ENCODE measurements at places on chromosomes 4 and X.

GRCh38 chr4:13378973-13379759 is 105.0 kb downstream of the RAB28 start:
- DNase-seq, result no peak

DNA sequence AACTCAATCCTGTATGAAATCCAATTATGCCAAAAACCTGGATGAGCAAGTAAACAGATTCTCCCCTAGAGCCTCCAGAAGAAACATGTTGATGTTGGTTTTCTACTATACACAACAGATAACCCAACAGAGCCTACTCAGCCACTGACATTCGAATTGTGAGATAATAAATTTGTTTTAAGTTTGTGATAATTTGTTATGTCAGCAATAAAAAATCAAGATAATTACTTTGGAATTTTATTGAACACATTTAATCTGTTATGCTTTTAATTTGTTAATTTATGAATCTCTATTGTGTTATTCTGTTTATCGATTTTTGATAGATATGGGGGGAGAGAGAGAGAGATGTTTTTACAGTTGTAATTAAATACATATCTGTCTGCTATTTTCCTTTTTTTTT is 1016.1 kb upstream of the PCDH7 start:
- DNase-seq, result no peak

DNA sequence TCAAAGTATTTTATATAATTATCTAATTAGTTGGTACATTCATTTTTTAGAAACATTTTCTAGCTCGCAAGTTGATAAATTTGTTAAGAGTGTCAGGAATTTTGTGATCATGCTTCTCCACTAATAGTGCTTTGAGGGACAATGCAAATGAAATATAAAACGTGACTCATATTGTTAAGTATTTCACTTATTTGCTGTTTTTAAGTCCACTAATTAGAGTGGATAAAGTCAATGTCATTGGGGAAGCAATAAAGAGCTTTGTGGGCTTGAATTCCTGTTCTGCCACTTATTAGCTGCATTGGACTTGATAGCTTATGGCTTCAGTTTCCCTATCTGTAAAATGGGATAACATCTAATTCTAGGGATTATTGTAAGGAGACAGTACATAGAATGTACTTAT is 26.5 kb upstream of the ANAPC4 start:
- DNase-seq, result no peak

GRCh38 chr4:118746251-118746919 is 61.2 kb downstream of the METTL14 start:
- DNase-seq, result no peak

DNA sequence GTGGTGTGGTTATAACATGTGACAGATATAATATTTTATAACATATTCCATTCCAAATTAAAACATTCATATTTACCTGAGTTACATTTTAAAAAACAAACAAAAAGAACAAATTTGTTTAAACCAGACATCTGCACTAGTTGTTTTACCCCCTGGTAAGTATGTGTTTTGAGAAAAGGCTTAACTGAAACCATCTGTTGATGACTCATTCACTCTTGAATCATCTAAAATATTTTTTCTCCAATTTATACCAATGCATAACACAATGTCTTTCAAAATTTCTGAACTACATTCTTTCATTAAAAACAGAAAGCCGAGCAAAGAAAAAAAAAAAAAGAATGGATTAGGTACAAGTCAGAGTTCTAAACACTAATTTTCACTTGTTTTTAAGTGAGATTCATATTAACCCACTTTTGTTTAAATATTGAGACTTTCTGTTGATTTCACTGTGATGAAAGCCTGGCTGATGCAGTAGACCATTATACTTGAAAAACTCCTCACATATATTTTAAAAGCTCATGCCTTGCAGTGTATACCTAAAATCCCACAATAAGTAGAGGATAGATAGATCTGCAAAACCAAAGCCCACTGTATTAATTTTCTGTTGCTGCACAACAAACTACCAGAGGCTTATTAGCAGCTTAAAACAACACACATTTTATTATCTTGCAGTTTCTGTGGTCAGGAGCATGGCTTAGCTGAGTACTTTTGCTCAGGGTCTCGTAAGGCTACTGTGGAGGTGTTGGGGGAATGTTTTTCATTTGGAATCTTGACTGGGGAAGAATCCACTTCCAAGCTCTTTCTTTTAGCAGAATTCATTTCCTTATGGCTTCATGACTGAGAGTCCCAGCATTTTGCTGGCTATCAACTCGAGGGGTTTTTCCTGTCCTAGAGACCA is 221.5 kb downstream of the PCDH18 start:
- DNase-seq, result no peak

- no peak for DNase-seq
Observed at GRCh38 chr4:40355131-40355530, 20.0 kb downstream of the CHRNA9 start.

DNA sequence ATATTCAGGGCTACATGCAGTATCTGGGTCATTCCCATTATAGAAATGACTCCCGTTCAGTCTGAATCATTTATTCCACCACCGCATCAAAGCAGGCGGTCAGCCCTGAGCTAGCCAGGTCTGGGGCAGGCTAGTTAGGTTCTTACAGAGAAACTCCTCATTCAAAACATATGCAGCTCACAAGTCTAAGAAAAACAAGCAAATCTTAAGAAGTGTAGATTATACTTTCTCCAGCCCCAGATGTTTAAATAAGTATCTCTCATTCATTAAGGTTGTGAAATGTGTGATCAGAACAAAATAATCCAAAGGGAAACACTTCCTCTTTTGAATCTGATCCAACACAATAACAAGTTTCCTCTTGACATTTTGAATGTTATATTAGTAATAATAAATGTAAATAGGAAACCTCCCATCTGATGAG is 441.9 kb downstream of the INPP4B start:
- no peak for DNase-seq

- DNase-seq, result no peak
Observed at GRCh38 chr4:128635141-128635954, 174.2 kb upstream of the JADE1 start.

- DNase-seq, result no peak
Observed at GRCh38 chrX:10470009-10470408, 150.4 kb downstream of the MID1 start.

DNA sequence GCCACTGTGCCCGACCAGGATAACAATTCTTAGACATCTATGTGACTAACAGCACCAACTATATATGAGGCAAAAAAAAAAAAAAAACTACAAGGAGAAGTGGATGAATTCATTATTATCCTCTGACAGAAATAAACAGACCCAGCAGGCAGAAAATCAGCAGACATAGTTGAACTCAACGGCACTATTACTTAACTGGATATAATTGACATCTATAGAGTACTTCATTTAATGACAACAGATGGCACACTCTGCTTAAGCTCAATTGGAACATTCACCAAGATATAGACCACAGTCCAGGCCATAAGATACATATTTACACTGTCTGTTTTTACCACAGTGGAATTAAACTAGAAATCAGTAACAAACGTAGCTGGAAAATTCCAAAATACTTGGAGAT is 13.3 kb downstream of the CLDN22 start:
- DNase-seq, result no peak

- DNase-seq, result no peak
Observed at GRCh38 chr4:76666944-76667532, 230.9 kb downstream of the SOWAHB start.

DNA sequence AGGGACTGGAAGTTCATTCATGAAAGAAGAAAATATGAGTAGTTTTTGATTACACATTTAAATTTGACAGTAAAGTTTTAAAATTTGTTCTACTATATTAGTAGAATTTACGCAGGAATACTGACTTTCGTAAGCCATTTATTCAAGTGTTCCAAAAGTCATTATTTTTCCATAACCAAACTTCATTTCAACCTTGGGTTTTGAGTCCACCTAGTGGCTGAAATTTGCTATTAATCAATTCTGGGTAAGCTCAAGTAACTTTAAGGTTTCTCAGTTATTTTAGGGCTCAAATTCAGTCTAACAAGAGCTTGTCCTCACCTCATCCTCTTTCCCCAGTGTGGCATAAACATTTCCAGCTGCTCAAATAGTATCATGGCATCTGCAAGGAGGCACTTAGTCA is 175.4 kb downstream of the SH3BGRL start:
- no peak for DNase-seq

GRCh38 chr4:87688316-87688715 is 38.2 kb downstream of the DMP1 start:
- no peak for DNase-seq

- no peak for DNase-seq
Observed at GRCh38 chr4:105644257-105644656, 64.2 kb downstream of the INTS12 start.

DNA sequence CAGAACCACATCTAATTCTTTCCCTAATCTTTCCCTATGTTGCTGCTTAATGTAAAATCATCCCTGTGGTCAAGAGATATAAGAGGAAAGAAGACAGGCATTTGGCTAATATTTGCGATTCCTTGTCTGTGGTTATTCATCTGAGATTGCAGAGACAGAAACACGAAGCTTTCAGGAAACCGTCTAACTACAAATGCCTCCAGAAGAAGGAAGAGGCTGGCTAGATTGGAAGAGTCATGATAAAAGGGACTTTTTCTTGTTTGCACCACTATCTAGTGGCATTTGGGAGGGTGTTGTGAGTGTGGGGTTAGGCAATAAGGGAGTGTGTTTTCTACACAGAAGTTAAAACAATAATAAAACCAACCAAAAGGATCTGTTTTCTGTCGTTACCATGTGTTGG is 43.9 kb downstream of the TMEM154 start:
- no peak for DNase-seq

DNA sequence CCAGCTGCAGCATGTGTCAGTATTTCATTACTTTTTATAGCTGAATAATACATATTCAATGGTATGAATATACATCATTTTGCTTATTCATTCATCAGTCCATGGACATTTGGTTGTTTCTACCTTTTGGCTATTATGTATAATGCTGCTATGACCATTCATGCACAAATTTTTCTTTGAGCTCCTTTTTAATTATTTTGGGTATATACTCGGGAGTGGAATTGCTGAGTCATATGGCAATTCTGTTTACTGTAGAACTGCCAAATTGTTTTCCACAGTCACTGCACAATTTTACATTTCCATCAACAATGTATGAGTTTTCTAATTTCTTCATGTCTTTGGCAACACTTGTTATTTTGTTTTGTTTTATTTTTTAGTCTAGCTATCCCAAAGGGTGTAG is 405.9 kb upstream of the PITX2 start:
- DNase-seq, result no peak

DNA sequence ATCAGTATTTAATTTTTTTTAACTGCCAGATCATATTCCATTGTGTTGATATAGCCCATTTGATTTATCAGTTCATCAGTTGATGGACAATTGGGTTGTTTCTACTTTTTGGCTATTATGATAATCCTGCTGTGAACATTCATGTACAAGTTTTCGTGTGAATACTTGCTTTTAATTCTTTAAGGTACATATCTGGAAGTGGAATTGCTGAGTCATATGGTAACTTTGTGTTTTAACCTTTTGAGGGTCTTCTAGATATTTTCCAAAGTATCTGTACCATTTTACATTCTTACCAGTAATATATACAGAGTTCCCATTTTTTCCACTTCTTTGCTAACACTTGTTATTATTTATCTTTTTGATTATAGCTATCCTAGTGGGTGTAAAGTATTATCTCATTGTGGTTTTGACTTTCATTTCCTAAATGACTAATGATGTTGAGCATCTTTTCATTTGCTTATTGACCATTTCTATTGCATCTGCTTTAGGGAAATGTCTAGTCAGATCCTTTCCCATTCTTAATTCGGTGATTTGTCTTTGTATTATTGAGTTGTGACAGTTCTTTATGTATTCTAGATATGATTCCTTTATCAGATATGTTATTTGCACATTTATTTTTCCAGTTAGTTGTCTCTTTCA is 75.2 kb upstream of the NUDT6 start:
- DNase-seq, result no peak

GRCh38 chr4:102301167-102301566 is 44.1 kb downstream of the SLC39A8 start:
- DNase-seq, result no peak

- no peak for DNase-seq
Observed at GRCh38 chr4:25022766-25023165, 8.0 kb downstream of the LGI2 start.

DNA sequence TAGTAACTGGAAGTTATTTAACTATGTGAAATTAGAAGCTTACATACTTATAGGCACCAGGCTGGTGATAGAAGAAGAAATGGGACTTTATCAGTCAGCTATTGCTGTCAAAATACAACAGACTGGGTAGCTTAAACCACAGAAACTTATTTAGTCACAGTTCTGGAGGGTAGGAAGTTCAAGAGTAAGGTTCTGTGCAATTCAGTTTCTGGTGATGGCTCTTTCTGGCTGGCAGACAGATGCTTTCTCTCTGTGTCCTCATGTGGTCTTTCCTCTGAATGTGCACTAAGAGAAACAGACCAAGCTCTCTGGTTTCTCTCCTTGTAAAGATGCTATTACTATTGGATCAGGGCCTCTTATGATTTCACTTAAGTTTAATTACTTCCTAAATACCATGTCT is 92.1 kb upstream of the ANKRD50 start:
- no peak for DNase-seq

- no peak for DNase-seq
Observed at GRCh38 chrX:103584596-103584995, 719 bp upstream of the TCEAL4 start.

DNA sequence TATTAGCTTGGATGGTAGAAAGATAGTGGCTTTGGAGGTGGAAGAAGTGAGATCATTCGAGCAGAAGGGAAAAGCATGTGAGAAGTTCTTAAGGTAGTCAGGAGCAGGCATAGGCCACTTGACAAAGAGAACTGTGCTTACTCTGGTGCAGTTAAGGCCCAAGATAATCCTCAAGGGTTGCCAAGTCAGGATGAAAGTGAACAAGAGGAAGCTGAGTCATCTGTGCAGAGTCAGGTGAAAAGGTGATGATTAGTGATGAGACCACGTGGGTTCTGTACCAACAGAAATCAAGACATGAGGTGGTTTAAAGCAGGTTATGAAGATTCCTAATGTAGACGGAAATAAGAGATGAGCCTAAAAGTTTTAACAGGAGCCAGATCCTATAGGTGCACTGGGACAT is 369.8 kb downstream of the DTHD1 start:
- no peak for DNase-seq

DNA sequence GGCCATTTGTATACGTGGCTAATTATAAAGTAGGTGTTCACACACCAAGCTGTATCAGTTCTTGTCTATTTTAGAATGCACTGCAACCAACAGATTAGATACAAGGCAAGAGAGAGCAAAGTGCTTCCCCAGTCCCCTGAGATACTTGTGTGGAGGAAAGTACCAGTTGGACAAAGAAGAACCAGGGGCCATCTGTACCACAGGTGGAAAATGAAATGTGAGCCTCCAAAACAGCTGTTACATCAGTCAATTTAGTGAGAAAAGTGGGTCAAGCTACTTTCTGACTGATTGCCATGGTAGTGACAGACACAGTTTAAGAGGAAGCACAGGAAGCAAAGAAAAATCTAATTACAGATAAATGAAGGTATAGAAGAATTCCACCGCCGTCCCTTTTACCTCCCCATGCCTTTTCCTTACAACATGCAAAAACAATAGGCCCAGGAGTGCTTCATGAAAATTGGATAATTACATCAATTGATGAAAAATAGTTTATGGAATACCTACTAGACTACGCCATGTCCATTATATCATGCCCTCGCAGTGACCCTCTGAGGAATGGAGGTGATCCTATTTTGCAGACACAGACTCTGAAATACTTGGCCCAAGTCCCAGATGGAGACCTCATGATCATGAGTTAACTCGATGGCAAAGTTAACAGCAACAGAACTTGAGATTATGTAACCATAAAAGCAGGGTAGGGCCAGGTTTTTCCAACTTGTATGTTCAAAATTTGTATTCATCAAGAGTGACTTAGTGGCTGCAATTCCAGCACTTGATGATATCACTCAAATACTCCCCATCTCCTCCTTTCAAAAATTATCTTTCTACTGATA is 15.8 kb downstream of the SMPX start:
- no peak for DNase-seq

All from stimulated activated CD8-positive, alpha-beta memory T cell treated with anti-CD3 and anti-CD28 coated beads, Interleukin-7, amount 100 ng/mL, for 1 hour (primary cell).